ENCODE measurements at places on chromosomes 1 and 21.

- no peak for DNase-seq
Observed at GRCh38 chr1:82391712-82392111, 591.0 kb downstream of the ADGRL2 start.

DNA sequence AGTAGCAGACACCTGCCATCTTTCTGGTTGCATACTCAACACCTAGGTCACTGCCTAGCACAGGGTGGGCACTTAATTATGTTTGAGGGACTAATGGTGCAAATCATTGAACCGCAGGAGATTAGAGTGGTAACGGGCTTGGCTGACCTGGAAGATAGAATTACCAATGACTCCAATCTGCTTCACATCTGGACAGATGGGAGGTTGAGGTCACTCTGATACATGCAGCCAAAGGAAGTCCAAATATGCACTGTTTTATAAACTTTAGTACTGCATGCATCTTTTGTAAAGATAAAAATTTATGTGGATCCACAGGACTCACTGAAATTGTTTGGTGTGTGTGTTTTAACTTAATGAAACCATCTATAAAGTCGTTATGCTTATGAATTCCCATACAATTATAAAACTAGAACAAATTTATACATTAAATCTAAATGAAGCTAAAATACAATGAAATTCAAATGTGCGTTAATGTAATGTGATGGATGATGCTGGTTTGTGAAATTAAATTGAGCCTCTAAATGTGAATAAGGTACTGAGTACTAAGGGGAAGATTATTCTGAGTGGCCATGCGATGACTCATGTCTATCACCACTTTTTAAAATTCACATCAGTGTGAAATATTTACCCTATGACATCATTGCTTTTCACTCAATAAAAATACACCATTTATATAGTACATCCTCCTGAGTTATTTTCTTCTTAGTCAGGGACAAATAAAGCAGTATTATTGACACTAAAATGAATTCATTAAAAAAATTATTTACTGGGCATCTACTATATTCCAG is 224.7 kb upstream of the FAM78B start:
- DNase-seq = no peak

- no peak for DNase-seq
Observed at GRCh38 chr1:50705699-50706098, 254.4 kb downstream of the FAF1 start.

GRCh38 chr1:7552402-7552801 is 218.7 kb upstream of the VAMP3 start:
- DNase-seq = no peak

DNA sequence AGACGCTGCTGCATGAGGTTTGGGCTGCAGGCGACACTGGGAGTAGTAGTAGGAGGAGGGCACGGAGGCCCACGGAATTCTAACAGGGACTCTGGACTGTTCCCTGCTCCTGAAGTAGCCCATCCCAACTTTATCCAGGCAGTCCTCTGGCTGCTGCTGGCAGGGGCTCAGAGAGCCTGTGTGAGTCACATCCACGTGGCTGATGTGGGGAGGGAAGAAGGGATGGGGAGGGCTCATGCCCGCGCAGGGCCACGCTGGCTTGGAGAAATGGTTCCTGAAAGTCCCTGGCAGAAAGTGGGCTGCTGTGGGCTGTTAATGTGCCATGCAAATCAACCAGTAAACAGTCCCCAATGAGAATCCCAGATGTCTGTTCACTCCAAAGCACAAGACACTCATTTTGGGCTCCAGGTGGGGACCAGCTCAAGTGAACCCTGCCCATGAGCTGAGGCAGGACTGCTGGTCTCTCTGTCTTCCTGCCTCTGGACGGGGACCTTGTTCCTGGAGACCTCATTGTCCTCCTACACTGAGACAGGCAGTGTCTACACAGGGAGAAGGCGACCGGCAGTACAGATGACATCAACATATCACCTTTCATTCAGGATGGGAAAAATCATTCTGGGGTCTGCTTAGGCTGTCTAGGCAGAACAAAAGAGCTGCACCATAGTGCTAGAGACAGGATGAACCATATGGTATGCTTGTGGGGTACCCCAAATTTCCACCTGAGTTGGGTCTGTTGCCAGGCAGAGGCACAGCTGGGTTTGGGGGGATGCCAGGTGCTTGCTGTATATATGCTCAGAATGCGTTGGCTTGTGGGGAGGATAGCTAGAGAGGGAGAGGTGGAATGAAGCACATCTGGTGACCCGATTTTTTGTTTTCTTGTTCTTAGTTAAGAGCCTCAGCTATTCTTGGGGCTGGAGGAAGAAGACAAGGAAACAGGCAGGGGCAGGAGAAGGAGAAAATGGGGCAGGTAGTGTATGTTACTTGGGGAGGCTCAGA is 57.9 kb upstream of the FMOD start:
- DNase-seq = no peak

GRCh38 chr1:215543191-215543606 is 23.9 kb upstream of the KCTD3 start:
- DNase-seq = no peak
